ENCODE measurements at places on chromosomes 3 and 15.
A peak's percentile ranks its signal among the peaks of the same experiment; 100 is the strongest.

DNA sequence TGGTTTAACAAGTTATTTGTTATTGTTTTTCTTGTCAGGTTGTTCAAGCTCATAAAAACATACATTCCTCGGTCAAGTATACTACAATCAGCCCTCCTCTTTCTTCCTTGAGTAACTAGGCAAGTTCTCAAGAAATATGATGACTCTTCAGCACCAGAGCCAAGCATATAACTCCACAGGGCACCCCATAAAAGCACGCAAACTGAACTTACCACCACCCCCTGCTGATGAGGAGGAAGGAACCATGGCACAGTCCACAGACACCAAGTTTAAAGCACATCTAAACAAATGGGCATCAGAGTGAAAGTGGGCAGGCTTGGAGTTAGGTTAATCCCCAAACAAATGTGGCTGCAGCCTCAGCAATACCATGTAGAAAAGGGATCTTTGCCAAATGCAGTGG, 5.3 kb downstream of the IP6K2 start:
- DNase-seq, result no peak

DNA sequence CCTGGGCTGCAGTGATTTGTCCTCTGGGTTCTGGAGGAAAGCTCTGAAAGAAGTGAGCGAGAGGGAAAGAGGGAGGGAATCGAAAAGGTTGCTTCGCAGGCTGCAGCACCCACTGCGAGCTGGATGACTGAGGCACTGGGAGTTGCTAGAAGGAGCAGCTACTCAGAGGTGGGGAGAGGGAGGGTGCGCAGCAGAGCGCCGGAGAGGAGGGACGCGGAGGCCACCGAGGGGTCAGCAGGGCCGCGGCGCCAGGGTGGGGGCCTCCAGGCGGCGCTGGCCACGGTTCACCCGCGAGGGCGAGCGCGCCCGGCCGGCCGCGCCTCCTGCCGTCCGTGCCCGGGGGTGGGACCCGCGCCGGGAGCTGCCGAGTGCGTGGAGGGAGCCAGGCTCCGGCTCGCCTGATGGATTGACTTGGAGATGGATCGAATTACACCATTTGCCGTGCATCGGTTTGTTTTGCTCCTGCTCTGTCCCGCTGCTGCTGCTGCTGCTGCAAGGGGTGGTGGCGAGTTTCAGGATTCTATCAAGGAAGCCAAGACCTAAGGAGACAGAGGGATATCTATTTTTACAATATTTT, at the start of gene SEMA6D:
Gene SEMA6D (plus strand): TSS at position 470 of the 577 bp plus-strand sequence. CDS start 42,294 bp downstream, outside the sequence.
- DNase-seq, result peak; percentile 88

DNA sequence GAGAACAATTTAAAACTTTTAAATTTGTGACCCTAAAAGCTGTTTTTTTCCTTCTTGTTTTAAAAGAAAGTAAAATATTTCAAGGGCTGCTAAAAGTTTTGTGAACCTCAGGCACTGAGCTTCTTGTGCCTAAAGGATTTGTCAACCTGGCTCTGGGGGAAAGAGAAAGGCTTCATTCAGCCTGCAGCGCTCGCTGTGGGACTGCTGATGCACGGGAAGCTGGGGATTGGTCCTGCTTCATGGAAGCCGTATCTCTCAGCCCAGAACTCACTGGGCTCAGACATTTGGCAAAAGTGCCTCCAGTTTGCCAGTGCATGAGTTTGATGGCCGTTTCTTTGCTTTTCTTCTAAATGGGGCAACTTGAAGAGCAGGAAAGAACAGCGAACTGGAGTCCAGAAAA, 30.8 kb downstream of the TPRG1 start:
- no peak for DNase-seq

DNA sequence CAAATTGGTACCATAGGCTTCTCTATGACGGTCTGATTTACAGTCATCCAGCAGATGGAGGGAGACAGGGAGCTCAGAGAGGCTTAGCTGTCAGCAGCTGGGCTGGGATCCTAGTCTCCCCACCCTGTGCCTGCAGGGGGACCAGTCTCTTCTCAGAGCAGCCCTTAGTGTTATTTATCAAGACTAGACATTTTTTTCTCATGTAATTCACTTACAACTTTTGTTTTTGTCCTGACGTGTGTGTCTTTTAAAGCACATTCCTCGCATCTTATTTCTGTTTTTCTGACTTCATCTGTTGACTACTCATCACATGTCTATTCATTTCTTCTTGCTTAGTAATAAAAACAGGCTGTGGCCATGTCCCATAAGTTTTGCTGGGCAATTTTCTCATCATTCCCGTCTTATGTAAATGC, 116.1 kb downstream of the KLF13 start:
- no peak for DNase-seq

DNA sequence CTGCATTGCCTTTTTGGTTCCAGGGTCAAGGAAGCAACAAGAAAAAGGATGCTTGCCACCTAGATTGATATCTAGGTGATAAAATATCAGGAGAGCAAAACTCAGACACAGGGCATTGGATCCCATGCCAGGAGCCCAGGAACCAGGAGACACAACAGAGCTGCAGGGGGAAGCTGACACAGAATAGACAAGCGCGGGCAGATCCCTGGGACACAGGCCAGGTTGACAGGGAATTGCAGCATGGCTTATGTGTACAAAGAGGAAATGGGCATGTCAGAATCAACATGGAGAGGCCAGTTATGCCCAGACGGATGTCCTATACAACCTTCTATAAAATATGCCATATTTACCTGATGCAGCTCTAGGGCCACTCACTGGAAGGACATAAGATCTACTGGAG, 84.2 kb downstream of the SEMA6D start:
- no peak for DNase-seq

DNA sequence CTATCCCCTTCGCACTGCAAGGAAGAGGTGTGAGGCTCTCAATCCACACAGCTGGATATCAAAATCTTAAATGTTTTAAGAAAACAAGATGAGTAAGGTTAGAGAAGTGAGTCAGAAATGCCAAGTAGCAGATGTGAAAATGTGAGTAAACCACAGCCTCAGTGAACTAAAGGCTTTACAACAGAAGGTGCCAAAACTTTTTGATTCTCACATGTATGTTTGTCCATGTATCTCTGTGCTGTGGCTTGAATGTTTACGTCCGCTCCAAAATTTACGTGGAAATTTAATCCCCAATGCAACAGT, 126.8 kb upstream of the PFN2 start:
- DNase-seq, result no peak

DNA sequence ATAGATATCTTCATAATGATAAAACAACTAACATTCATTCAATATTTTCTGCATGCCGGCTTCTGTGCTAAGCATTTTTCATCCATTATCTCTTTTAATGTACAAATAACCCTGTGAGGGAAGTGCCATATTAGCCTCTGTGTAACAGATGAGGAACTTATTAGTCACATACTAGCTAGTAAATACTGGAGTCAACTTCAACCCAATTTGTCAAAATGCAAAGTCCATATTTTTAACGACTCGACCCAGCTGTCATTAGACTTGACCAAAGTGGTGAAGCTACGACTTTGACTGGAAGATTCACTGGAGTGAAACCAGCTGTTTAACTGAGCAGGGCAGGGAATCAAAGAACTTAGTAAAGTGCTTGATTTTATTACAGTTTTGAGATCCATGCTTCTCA, 41.6 kb downstream of the PARP15 start:
- DNase-seq, result no peak

DNA sequence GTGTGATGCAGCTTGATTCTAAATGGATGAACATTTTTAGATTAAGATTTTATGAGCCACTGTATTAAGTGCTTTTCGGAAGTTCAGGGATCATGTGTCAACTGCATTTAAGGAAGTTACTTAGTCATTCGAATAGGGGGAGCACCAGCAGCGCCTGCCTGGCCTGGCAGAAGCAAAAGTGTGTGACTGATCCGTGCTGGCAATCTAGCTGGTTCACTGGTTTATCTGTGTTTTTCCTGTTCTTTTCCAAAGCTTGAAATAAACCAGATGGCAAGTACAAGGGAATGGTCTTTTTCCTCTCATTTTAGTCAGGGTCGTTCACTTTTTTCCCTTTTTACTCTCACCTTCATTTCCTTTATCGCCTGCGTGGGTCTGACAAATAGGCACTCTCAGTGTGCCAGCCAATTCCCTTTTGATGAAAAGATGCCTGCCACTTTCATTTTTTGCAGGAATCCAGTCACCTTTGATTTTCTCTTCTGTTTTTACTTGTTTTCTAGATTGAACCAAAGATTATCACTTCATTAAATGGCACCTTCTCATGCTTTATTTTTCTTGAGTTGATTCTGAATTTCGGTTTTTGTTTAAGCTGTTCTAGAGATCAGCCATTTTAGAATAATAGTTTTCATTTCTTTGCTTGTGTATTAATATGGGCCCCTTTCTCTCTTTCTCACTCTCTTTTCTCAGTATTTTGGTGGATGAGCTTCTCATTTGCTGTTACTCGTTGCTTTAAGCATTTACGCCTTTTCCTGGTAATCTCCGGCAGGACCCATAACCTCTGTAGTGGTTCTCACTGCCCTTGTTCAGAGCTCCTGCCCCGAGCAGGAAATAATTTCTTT, 2.8 kb downstream of the ABHD2 start:
- DNase-seq, result no peak
